ENCODE measurements at places on chromosomes 1 and 21.

GRCh38 chr1:37481289-37482003, 7.1 kb downstream of the ZC3H12A start:
- no peak for DNase-seq

GRCh38 chr1:42035205-42035829, 116.6 kb upstream of the HIVEP3 start:
- DNase-seq: peak; percentile 5

GRCh38 chr21:37032293-37032692, 25.8 kb downstream of the RIPPLY3 start:
- DNase-seq: no peak

DNA sequence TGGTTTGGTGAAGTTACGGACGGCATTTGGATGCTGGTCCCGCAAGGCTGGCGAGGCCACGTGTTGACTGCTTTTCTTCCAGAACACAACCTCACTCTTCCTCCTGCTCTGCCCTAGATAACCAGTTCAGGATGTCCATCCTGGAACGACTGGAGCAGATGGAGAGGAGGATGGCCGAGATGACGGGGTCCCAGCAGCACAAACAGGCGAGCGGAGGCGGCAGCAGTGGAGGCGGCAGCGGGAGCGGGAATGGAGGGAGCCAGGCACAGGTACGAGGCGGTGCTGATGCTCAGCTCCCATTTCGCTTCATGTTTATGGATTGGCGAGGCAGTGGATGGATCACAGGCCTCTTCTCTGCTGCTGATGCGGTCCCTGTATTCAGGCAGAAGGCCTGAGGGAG, 38.8 kb upstream of the VAMP3 start:
- DNase-seq: no peak

DNA sequence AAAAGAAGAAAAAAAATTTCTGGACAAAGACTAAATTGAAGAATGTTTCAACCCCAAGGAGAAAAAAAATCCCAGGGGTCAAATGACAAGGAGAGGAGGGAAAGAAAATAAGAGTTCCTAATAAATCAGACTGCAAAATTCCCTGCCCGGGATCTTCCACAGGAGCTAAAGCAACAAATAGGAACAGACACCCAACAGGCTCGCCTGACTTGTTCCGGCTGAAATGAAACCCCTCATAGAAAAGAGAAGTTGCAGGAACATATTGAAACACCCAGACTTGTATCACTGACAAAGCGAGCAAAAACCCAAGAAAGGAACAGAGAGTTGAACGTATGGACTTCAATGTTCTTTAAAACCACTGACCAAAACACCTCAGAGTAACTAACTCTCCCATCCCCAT, 123.0 kb downstream of the TIAM1 start:
- DNase-seq: no peak

- no peak for DNase-seq
Observed at GRCh38 chr21:15472108-15473040, 257.4 kb upstream of the USP25 start.

DNA sequence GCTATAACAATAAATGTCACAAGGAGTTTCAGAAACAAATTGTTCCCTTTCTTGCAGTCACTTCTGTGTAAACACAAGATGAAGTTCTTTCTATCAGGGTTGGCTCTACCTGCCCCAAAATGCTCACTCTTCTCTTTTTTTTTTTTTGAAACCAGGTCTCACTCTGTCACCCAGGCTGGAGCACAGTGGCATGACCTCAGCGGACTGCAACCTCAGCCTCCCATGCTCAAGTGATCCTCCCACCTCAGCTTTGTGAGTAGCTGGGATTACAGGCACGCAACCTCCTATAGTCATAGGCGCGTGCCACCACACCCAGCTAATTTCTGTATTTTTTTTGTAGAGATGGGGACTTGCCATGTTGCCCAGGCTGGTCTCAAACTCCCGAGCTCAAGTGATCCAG, 10.5 kb upstream of the CTNNBIP1 start:
- DNase-seq: no peak

DNA sequence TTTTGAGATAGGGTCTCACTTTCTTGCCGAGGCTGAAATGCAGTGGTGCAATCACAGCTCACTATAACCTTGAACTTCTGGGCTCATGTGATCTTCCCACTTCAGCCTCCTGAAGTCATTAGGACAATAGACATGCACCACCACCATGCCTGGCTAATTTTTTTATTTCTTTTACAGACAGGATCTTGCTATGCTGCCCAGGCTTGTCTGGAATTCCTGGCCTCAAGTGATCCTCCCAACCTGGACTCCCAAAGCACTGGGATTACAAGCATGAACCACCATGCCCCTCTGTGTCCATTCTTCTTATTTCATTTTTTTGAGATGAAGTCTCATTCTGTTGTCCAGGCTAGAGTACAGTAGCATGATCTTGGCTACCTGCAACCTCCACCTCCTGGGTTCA, 12.0 kb upstream of the KLHL20 start:
- DNase-seq: no peak

- no peak for DNase-seq
Observed at GRCh38 chr1:161473348-161473747, 31.9 kb upstream of the FCGR2A start.

- no peak for DNase-seq
Observed at GRCh38 chr1:177092001-177092400, 72.5 kb downstream of the ASTN1 start.

- DNase-seq: no peak
Observed at GRCh38 chr1:108753363-108753762, 6.9 kb downstream of the STXBP3 start.

GRCh38 chr1:53025034-53025768, 36.8 kb upstream of the PODN start:
- peak; percentile 56 for DNase-seq

- no peak for DNase-seq
Observed at GRCh38 chr1:14437417-14437918, 161.0 kb upstream of the KAZN start.

GRCh38 chr21:37784591-37785318, 131.5 kb downstream of the KCNJ6 start:
- DNase-seq: peak; percentile 40

DNA sequence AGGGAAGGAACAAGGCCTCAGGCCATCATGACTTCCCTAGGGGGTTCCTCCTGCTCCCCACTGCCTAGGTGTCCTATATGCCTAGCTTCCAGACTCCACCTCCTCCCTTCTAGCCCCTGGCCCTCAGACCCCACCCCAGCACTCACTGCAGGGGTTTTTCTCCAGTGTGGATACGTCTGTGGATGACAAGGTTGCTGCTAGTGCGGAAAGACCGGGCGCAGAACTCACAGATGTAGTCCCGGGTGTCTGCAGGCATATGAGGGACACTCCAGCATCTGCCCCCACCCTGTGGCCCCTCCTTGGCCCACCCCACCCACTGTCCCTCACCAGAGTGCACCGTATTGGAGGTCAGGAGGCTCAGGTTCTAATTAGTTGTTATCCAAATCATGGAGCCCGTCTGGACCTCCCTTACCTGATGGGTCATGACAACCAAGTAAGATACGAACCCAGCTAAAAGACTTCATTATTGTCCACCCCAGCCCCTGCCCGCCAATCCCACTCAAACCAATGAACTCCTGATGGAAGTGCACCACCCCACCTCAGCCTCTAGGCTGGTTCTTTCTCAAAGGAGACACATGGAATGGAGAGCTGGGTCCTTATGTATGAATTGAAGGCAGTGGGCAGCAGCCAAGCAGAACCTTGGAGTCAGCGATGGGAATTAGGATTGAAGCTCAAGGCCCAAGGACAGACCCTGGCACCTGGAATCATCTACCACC, 8.2 kb downstream of the ZNF692 start:
- DNase-seq: no peak

DNA sequence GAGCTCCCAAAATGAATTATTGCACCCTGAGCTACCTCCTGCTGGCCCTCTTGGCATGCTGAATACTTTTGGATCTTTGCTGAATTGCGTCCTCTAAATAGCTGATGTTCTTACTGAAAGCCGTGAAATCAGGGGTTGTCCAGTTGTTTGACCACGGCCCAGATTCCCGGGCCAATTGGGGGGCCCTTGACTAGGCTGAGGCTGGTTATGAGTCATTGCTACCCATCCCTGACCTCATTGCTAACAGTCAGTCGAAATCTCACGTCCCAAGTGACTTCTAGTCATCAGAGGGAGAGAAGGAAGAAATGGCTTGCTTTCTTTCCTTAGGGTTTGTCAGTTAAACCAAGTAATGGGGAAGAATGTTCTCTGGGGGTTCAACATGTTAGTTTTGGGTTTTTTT, 37.4 kb downstream of the SMYD2 start:
- peak; percentile 88 for DNase-seq

DNA sequence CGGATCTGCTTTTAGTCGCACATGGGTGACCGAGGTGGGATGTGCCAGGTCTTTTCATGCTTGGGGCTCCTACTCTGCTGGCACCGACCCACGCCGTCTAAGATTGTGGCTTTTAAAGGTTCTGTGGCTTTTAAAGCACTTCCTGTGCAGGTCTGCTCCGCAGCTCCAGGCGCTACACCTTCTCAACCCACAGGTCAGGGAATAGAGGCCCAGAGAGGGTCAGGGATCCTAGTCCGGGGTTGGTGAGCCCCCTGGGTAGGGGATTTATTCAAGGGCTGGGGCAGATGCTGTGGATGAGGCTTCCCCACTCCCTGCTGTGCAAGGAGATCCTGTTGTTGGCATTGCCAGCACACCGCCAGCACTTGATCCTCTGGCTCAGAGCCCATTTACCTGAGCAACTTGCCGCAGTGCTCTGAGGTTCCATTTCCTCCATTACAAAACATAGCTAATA, 212.8 kb upstream of the RAB4A start:
- DNase-seq: no peak

GRCh38 chr21:42574234-42575027, 60.8 kb downstream of the SLC37A1 start:
- DNase-seq: no peak

DNA sequence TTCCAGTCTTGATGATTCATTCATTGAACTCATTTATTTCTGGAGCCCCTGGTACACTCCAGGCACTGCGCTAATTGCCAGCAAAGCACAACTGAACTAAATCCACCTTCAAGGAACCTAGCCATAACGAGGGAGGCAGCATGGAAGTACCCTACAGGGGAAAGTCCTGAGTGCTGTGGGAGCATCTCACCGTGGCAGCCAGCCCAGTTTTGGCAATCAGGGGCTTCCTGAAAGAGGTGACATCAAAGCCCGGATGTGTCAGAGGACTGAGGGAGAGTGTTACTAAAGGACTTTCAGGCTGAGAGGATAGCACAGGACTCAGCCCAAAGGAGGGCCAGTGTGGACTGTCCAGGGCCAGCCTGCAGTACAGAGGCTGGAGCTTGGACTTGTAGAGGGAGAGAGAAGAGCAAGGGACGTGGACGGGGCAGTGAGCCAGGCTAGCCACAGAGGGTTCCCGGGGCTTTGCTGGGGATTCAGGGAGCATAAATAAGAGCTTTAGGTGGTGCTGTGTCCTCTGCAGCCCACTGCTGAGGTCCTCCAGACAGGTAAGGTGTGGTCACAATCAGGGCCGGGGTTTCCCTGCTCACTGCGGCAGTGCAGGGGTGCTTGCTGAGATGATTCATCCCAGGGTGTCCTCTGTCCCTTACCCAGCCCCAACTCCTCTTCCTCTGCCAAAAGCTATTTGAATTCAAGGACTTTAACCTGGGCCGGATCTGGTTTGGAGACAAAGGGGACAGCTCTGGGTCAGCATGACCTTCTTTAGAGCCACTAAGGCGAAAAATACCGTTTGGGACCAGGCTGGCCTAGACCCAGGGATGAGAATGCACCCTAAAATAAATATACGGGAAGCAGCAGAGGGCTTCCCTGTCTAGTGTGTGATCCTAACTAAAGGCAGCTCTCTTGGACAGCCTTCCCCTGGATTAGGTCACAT, 128.3 kb downstream of the EDEM3 start:
- no peak for DNase-seq

- no peak for DNase-seq
Observed at GRCh38 chr1:166811691-166812090, 27.6 kb upstream of the POGK start.

DNA sequence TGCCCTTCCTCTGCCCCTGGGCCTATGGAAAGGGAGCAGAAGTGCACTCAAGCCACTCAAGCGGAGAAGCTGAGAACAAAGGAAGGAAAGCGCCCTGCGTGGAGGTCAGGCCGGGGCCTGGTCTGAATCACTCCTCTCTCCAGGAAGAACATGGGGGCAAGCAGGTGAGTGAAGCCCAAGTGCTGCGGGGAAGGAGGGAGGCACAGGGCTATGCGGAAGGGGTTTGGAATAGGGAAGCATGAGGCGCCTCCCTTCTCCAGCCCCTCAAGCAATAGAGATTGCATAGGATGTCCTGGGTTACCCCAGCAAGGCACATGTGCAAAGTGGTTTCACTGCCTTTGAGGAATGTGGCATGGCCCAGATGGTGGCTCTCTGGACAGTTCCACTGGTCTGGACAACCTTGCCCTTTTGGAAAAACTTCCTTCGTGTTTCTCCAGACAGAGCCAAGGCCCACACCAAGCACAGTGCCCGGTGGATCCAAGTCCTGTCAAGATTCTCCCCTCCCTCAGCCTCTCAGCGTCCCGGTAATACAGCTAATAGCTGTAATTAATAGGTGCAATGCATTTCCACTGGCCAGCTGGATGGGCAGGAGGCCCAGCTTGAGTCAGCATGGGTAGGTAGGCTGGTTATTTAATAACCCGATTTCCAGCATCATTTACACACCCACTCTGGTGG, 13.7 kb downstream of the BLACAT1 start:
- DNase-seq: no peak
